T-cell (primary cell): ENCODE measurements at places on chromosomes 5 and 9. TPM values are rescaled to one million over a fixed set of nuclear protein-coding genes. Genes with fewer than 3 reads are reported as not detected.
A peak's percentile ranks its signal among the peaks of the same experiment; 100 is the strongest.

Gene C7
- not detected for total RNA-seq

Gene LCN15
- not detected for total RNA-seq

Gene QRFP
- not detected for total RNA-seq

Gene CKMT2
- total RNA-seq = not detected

Gene SPINK13
- total RNA-seq = not detected

Gene CER1
- not detected for total RNA-seq

Gene RNF183
- not detected for total RNA-seq

Gene PALM2AKAP2
- not detected for total RNA-seq

Gene LRRC19
- not detected for total RNA-seq

Gene PROB1
- total RNA-seq = 1.7 TPM

Gene FOCAD
- 13.4 TPM for total RNA-seq

Gene SMIM27
- total RNA-seq = 19.1 TPM

DNA sequence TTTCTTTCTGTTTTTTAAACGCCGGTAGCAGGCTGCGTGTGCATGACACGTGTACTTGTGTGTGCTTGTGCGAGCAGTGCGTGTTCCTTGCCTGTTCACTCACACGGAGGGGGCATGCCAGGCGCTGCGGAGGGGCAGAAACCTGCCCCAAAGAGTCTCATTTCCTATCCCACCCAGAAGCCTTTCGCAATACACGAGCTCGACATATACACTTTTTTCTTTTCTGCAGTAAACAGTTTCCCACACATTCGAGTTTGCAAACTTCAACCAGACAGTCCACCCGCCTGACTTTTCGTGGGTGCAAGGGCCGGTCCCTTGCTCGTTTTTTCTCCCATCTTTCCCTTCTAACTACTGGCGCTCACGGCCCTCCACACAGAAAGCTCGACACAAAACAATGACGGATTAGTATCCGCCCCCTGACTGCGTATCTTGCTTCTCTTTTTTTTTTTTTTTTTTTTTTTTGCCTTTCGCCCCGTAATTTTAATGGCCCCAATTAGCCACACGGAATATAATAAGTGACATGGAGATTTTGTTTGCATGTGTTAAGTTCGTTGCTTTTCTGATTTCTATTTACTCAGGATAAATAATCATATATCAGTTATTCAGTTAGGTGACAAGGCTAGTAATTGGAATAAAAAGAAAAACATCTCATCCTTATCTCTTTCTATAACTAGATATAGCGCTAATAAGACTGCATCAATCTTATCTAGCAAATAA lies 5.3 kb upstream of the OTP start:
- DNase-seq = no peak

GRCh38 chr9:4402501-4402900 lies 87.8 kb upstream of the SLC1A1 start:
- DNase-seq = no peak

DNA sequence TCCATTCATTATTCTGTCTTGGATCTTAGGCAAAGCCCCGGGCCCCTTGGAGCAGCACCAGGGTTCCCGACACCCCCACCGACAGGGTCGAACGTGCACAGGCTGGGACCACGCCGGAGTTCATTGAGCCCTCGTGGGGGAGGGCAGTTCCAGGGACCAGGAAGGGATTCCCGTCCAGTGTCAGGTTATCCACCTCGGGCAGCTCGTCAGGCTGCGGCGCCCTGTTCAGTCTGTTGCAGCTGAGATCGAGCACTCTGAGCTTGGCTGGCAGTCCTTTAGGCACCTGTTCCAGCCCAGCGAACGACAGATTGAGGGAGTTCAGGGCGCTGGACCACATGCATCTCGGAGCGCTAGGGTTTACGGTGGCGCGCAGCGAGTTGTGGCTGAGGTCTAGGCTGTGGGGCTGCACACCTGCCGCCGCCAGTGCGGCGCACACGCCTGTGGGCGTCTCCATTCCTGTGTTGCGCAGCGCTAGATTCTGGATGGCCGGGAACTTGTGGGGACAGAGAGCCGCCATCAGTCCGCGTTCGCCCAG lies 1.1 kb downstream of the CD14 start:
- DNase-seq = peak; percentile 33

- no peak for DNase-seq
Observed at GRCh38 chr5:127410959-127411358, 106.5 kb upstream of the PRRC1 start.

- DNase-seq = no peak
Observed at GRCh38 chr9:18163146-18163545, 310.8 kb upstream of the ADAMTSL1 start.

DNA sequence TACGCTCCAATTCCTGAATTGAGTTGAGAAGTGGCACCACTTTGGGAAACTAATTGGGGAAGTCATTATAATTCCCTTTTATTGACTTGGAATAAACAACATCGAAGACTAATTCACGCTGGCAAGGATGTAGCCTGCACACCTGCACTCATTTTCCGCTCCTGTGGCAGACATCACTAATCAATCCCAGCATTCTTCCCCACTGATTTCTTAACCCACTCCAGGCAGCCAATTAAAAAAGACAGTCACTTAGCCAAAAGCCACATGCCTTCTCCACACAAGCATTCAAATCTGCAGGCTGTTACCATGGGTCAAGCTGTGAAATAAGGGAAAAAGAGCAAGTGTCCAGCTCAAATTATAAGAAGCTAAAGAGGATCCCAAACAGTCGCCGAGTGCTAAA lies 68.2 kb upstream of the HRH2 start:
- DNase-seq = no peak

DNA sequence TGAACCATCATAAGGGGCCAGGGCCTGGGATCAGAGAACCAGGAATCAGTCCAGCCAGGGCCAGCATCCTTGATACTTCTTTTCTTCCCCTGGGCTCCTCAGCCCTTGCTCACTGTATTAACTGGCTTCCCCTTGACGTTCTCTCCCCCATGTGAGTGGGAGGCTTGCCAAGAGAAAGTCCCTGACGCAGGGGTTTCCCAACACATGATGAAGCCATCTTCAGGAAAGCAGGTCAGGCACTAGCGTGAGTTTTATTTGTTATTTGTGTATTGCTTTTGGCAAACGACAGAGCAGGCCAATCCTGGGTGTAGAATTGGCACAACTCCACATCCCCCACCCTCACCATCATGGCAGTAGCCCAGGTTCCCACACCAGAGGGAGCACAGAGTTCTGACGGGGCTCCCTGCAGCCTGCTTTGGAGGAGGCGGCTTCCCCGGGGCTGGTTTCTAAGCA lies 165.5 kb upstream of the NFIL3 start:
- DNase-seq = no peak

GRCh38 chr9:93450945-93451815 lies at the start of gene FAM120A:
FAM120A (plus strand) TSS chr9:93451685; CDS start chr9:93451916, 231 bp downstream.
- DNase-seq = peak; percentile 65

- DNase-seq = no peak
Observed at GRCh38 chr9:61666849-61667371, 477.1 kb downstream of the SPATA31A7 start.

DNA sequence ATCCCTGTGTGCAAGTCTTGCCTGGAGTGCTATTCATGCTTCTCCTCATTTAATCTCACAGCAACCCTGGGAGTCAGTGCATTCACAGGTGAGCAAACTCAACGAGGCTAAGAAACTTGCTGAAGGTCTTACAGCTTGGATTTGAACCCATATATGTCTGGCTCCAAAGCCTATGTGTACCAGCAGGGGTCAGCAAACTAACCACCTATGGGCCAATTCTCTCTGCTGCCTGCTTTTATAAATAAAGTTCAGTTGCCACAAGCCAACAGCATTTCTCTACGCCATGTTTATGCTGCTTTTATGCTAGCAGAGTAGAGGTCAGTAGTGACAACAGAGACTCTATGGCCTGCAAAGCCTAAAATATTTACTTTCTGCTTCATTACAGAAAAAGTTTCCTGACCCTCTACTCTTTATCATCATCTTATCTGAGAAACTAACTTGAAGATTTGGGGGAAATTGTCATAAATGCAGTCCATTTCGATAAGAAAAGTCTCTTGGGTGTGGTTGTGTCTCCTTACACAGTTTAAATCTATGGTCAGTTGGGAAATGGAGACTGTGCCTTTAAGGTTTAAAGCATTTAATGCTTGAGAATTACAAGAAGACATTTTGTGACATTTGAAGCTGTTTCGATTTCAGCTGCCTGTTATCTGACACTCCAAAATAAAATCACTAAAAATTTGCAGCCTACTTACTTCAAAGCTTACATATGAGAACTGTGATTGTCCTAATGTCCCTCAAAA lies 137.7 kb downstream of the PRELID2 start:
- no peak for DNase-seq

DNA sequence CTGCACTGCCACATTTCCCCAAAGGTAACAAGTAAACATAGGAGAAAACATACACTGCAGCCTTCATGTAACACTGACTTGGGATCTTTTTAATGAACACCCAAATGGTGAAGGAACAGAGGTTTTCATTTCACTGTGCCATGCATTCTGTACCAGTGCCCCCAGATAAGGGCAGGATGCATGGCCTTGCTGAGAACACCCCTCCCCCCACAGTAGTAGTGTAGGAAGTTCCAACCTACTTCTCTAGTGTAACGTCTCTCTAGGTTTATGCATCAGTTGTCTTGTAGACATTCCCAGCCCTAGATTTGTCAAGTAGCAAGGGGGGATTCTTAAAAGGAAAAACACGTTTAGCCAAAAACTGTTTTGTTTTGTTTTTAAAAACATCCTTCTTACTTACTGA lies 29.9 kb downstream of the MAP3K1 start:
- DNase-seq = peak; percentile 11

- no peak for DNase-seq
Observed at GRCh38 chr9:105421154-105421553, 26.7 kb upstream of the FSD1L start.

- DNase-seq = no peak
Observed at GRCh38 chr5:1399737-1400136, 45.5 kb downstream of the SLC6A3 start.

- DNase-seq = no peak
Observed at GRCh38 chr5:37251665-37252064, 2.5 kb upstream of the CPLANE1 start.

DNA sequence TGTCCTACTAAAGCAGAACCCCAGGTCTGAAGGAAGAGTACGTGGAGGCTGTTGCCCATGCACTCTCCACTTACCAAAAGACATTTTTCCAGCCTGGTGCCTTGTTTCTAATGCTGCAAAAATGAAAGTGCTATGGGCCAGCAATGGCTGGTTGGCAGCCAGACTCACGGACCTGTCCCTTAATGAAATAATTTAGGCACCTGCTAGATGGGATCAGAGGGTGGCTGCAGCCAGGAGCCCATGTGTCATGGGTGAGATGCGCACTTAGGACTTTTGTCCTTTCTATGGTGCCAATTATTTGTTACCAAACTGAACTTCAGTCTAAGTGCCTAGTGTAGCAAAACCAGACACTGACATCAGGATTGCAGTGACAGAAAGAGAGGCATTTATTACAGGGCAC lies 276.3 kb downstream of the YTHDC2 start:
- no peak for DNase-seq

DNA sequence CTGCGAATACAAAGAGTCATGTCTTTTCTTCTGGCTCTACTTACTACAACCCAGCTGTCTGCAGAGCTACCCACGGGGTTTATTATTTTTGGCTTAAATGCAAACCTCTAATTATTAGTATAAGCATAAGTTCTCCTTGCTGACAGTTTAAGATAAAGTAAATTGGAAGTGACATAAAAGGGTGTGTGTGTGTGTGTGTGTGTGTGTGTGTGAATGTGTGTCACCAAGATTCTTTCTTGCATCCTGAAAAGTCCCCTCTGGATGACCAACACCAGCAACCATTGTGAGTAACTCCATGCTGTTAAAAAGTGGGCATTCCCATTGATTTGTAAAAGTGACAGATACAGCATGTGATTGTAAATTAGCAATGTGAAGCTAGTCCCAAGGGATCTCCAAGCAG lies 803.8 kb upstream of the ZNF608 start:
- DNase-seq = no peak
